ENCODE measurements at places on chromosomes 2 and 18. TPM values are rescaled to one million over a fixed set of nuclear protein-coding genes. Genes with fewer than 3 reads are reported as not detected.

DCDC2C gene
- total RNA-seq, result not detected

TMEFF2 gene
- not detected for total RNA-seq

TUBA3D gene
- 13.0 TPM for total RNA-seq

GALNT14 gene
- total RNA-seq, result 0.15 TPM

TMEM178A gene
- 4.3 TPM for total RNA-seq

METTL4 gene
- 6.1 TPM for total RNA-seq

ASXL3 gene
- total RNA-seq, result 4.8 TPM

IL1B gene
- total RNA-seq, result 2.6 TPM

C2orf78 gene
- not detected for total RNA-seq

SLC8A1 gene
- 738 TPM for total RNA-seq

ATG4B gene
- 47.8 TPM for total RNA-seq

CABYR gene
- 0.67 TPM for total RNA-seq

DAW1 gene
- total RNA-seq, result 0.43 TPM

C1QL2 gene
- not detected for total RNA-seq

LRP1B gene
- 0.47 TPM for total RNA-seq

DNER gene
- total RNA-seq, result 28.4 TPM

SFXN5 gene
- 4.5 TPM for total RNA-seq

Data from right atrium auricular region (tissue), 2 donors.